ENCODE measurements at places on chromosomes 16 and 17.
A peak's percentile ranks its signal among the peaks of the same experiment; 100 is the strongest.

DNA sequence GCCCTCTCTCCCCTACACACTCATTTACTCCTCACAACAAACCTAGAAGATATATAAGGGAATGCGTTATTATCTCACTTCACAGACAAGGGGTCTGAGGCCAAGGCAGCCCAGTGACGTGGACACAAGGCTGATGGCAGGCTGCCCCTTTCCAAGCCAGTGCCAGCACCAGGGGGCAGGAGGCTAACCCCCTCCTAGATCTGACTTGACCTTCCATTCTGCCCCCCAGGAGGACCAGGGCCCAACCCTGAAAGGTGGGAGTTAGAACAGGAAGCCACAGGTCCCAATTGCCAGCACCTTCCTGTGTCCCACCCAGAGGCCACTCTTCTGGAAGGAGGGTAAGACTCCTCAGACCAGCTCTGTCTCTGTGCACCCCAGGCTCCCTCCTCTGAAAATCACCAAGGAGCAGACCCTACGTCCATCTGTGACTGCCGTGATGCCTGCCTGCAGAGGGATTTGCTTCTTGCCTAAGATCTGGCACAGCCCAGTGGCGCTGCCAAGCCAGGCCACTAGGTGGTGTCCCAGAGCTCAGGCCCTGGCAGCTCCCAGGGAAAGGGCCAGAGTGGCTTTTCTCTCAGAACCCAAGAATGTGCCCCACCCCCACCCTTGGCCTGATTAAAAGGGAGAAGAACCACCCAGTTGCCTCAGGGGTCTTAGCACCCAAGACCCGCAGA lies 42.4 kb upstream of the MRPS23 start:
- peak; percentile 92 for DNase-seq

DNA sequence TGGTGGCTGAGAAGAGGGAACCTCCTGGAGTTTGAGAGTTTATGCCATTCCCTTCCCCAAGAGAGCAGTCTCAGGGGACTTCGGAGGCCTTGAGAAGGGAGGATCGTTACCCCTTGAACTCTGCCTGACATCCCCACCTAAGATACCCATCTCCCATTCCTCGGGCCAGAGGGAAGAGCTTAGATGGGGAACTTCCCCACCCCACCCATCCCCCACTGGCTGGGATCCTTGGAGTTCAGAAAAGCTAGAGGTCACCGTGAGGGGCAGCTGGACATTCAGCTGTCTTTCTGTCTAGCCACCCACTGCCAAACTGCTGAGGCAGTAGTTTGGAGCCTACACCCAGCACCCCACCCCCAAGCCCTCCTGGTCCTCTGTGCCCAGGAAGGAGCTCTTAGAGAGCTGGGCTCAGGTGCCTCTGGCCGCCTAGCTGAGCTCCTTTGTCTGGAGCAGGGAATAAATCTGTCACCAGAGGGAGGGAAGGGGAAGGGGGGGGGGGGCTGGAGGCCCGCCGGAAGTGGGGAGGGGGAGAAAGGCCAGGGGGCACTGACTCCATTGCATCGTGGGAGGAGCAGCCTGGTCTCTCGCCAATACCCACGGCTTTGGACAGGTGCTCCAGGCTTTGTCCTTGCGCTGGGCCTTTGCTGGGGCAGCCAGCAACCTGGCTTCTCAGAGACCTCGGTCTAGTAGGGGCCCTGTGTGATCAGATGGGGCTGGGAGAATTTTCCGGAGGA lies 1.0 kb downstream of the HSD11B2 start:
- DNase-seq: no peak

DNA sequence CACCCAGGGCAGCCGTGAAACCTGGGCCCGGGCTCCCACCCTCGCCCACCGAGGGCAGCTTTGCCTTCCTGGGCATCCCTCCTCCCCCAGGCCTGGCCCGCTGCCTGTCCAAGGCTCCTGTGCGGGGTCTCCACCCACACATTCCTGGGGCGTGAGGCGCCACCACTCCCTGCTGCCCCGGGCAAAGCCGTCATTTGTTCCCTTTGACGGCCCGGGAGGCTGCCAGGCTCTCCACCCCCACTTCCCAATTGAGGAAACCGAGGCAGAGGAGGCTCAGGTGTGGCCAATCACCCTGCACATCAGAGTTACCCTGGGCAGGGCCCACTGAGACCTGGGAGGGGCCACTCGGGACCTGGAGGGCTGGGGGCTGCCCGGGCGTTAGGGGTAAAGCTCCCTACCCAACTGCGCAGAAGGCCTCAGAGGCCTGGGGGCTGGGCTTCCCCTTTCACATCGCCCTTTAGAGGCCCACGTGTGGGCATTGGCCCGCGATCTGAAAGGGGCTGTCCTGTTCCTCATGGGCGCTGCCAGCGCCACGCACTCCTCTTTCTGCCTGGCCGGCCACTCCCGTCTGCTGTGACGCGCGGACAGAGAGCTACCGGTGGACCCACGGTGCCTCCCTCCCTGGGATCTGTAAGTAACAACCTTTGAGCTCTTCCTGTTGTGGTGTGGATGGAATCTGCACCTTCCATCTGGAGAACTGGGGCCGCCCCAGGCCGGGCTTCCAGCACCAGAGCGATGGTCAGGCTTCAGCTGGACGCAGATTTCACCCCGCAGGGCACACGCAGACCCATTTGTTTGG lies at the start of gene MSLN:
Gene MSLN, plus strand, starts transcription at position 190 of the 799 bp plus-strand sequence. CDS start 1,947 bp downstream, outside the sequence.
- peak; percentile 71 for DNase-seq

DNA sequence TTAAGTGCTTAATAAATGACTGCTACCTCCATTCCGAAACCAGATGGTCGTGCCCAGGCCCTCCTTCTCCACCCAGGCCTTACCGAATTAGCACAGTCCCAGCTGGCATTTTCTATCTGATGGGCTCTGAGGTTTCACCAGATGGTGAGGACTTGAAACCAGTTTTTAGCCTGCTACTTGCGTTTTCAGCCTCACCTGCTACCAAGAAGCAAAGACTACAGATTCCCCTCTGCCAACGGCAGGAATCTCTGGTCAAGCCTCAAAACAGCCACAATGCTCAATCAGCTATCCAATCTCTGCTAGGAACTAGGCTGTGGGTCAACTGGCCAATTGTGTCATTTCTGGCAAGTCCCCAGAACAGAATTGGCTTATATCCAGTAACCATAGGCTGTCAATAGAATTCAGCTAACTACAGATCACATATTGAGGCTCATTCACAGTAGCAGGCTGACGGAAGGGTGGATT lies 11.7 kb downstream of the PECAM1 start:
- no peak for DNase-seq

DNA sequence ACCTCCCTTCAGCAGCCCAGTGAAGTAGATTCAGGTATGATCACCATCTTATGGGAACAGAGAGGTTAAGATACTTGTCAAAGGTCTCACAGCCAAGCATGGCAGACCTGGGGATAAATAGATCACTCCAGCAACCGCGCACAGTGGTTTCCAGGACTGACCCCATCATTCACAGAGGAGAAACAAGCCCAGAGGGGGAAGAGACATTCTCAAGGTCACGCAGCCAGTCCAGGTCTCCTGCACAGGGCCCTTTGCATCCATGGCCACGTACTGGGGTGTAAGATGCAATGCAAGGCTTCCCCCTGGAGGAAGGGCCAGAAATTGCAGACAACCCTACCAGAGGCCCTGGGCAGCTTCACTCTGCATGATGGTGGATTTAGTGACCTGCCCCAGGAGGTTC lies 19.9 kb downstream of the TLE7 start:
- peak; percentile 46 for DNase-seq

DNA sequence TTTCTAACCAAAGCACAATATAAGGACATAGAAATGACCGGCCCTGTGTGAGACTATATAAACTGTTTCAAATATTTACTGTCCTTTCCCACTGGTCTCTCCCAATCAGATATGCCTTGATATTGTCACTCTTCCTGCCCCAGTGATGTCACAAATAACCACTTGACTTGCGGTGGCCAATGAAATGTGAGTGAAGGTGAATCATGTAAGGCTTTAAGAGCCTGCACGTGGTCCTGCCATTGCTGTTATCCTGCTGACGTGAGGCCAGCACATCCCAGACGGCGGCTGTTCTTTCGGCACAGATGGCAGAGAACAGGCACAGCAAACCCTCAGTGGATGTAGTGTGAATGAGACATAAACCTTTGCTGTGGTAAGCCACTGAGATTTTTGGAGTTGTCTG lies 5.4 kb upstream of the KLHL11 start:
- DNase-seq: no peak

- no peak for DNase-seq
These were observed 45.6 kb downstream of the ZFPM1 start for GRCh38 chr16:88498576-88499208.

- DNase-seq: no peak
These were observed 12.7 kb downstream of the CASKIN1 start for GRCh38 chr16:2183671-2184070.

DNA sequence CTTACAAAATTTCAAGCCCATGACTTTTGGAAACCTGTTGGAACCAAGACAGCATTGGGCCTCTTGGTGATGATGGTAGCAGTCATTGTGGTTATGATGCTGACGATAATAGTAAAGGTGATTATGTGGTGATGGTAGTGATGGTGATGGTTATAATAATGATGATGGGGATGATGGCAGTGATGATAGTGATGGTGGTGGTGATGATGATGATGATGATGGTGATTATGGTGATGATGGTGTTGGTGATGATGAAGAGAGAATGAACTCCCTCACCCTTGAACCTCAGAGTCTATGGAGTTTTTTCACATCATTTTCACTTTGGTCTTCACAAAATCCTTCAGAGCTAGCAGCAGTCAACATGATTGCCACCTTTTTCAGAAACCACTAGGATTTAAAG lies 105.3 kb upstream of the ASIC2 start:
- no peak for DNase-seq

- DNase-seq: no peak
These were observed 250.5 kb downstream of the CEP112 start for GRCh38 chr17:65941356-65941899.

All from A549 (cell line).